Naive thymus-derived CD8-positive, alpha-beta T cell (primary cell): ENCODE measurements at places on chromosomes 3 and 15.

- no peak for DNase-seq
Observed at GRCh38 chr3:16363636-16364035, 98.6 kb downstream of the OXNAD1 start.

DNA sequence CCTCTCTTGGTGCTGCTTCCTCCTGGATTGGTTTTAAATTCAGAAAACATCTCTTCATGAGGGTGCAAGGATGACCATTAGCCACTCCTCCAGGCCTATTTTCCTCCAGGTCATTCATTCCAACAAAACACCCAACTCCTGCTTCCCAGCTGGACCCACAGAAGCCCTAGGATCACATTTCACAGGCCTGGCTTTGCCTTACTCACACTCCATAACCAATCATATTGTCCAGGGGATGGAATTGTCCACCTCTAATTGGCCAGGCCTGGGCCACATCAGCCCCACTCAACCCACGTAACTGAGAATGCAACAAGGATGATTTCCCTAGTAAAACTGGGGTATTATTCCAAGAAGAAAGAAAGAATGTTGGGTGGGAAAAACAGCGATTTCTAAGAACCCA lies 616.7 kb upstream of the SUCLG2 start:
- no peak for DNase-seq

DNA sequence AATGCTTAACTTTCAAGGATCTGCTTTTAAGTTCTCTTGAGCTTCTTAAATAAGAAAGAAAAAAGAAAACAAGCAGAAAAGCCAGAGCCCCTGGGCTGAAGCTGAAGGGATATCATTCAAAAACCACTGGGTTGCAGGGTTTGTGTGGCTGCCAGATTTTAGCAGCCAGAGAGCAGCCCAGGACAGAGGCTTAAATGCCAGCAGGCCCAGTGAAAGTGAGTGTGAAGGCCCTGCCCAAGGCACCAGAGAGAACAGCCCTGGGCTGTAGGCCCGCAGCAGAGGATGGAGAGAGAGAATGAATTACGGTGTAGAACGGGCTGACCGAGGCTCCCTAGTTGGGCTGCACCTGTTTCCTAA lies 106.3 kb upstream of the BOC start:
- DNase-seq, result no peak

DNA sequence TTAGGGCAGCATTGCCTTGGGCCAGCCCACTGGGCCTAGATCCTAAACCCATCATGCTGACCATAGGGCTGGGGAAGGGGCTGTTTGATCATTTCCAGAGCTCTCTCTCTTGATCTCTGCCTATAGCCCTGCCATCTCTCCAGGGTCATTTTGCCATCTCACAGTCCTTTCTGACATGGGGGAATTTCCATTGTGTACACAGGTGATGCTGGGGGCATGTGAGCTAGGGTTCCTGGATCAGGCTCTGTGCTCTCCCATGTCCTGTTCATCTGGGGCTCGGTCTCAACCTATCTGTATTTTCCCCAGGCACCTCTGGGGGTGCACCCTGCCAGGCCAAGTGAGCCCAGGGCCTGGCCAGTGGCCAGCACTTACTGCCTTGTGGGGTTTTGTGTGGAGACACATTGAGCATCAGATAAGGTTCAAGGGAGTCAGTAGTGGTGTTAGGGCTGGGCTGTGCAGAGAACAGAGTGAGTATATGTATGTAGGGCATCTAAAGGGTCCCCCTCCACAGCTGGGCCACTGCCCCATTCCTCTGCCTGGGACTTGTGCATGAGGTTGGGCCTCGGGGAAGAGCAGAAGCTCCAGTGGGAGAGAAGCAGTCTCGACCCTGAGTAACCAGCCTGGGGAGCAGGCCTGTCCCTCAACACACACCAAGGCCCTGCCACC lies 25.7 kb upstream of the APEH start:
- no peak for DNase-seq

DNA sequence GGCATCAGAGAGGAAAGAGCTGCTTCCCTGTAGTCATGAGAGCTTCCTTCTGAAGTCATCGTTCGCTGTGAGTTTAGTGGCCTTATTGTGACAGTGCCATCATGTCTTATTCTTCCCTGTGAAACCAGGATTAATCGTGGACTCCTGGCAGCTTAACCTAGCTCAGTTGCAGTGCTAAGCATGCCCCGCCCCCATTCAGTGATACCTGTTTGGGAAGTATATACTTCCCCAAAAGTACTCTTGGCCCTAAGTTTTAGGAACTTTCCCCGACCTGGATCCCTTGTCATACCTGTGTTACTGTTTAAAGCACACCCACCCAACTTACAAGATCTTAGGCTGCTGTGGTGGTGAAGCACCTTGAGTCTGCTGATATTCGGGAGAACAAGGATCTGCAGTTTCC lies 32.1 kb upstream of the TIMP4 start:
- no peak for DNase-seq

- no peak for DNase-seq
Observed at GRCh38 chr15:70438776-70439175, 324.6 kb downstream of the UACA start.

DNA sequence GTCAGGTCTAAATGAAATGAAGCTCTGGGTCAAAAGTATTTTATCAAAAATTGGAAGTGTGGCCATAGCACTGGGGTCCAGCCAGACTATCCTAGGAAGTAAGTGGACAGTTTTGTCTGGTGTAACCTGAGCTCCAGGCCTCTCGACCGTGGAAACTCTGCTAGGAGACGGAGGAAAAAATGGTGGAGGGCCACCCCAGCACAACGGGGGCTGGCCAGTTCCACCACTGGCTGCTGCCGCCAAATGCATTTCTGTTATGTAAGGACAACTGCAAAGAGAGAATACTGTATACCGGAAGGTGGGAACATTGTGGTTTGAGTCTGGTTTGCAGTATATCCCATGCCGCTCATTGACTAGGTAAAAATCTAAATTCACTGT lies 235.7 kb downstream of the GREM1 start:
- no peak for DNase-seq

DNA sequence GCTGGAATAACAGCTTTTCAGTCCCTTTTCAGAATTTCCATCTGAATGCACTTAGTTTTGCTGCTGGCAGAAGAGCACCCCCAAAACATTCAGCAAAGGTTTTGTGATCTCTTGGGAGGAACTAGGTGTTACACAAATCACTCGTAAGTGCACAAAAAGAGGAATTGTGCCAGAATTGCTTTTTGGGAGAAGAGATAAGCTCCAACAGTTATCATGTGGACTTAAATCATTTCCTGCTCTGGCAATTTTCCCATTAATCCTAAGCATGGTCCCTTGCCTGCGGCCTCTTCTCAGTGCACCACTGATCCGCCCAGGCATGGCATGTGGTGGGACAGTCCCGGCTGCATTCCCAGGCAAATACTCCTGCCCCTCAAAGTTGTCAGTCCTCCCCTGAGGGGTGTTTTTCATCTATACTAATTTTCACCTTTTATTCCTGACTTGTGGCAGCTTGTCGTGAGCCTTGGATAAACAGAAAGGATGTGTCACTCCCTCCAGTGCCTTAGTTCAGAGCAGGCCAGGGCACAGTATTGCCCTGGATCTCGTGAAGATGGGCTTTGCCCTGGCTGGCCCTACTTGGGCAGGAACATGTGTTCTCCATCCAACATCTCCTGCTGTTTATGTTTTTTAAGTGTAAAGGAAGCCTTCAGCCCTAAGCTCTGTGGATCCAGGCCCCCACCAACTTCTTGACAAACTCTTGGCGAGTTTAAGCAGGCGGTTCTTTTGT lies 44.6 kb upstream of the VILL start:
- DNase-seq, result no peak

DNA sequence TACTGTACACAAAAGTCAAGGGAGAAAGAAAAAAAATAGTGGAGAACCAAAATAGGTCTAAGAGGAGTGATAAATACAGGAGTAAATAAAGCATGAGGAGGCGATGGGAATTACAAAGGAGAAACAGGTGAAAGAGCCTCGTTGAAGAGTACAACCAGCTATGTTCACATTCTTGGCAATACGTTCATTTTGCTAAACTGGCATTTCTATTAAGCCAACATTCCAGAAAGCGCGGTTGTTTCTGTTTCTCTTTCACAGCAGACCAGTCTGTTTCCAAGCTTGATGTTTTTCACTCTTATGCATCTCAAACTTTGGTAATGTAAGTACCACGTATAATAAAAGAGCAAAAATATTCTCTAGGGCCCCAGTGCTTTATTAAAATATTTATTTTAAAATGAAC lies 74.5 kb downstream of the NSUN3 start:
- DNase-seq, result no peak

- DNase-seq, result no peak
Observed at GRCh38 chr3:175716446-175716845, 857.3 kb downstream of the NAALADL2 start.

- no peak for DNase-seq
Observed at GRCh38 chr3:147395899-147396711, 10.2 kb downstream of the ZIC4 start.

GRCh38 chr15:80015156-80015555 lies 44.2 kb upstream of the BCL2A1 start:
- no peak for DNase-seq

- no peak for DNase-seq
Observed at GRCh38 chr15:62512904-62513303, 347.8 kb upstream of the C2CD4B start.

DNA sequence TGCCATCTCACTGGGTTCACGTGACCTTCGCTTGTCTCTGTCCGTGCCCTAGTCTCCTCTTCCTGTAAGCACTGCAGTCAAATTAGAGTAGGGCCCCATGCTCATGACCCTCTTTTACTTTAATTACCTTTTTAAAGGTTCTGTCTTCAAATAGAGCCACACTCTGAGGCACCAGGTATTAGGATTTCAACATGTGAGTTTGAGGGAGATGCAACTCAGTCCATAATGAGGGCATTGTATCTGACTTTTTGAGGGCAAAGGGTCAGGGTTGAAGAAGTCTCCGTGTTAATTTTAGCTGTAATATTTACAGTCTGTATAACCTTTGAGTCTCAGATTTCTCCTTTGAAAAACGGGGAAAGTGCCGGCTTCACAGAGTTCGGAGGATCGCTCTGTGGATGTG lies 82.9 kb downstream of the CHRNA7 start:
- no peak for DNase-seq

- no peak for DNase-seq
Observed at GRCh38 chr3:97940034-97940433, 32.2 kb downstream of the RIOX2 start.

DNA sequence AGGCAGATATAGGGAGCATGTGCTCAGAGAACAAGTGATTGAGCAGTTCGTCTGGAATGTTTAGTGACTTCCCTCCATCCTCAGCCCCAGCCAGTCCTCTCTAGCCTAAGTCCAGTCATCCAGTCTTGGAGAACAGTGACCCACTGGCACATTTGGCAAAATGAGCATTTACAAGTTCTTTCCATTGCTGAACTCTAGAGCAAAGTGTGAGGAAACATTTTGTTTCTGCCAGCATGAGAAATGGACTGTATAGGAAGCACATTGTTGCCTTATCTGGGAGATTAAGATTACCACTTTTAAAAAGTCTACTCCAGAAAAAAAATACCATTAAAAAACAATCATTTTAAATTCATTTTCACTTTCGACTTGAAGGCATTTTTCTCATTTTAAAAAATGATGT lies 353.6 kb downstream of the SHQ1 start:
- no peak for DNase-seq

DNA sequence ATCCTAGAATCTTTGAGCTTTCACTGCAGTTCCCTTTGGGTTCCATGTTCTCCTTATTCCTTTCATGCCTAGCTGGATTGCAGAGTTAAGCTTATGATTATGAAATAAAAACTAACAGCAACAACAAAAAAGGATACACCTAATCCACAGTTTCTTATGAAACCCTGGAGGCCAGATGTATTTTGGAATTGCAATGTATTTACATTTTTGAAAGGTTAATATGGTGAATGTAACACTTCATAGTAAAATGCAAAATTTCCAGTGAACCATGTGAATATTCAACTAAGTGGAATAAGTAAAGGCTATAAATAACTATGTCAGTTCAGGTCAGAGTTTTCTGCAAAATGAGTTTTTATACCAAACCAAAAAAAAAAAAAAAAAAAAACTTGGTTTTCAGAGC lies 65.8 kb upstream of the FLNB start:
- no peak for DNase-seq

DNA sequence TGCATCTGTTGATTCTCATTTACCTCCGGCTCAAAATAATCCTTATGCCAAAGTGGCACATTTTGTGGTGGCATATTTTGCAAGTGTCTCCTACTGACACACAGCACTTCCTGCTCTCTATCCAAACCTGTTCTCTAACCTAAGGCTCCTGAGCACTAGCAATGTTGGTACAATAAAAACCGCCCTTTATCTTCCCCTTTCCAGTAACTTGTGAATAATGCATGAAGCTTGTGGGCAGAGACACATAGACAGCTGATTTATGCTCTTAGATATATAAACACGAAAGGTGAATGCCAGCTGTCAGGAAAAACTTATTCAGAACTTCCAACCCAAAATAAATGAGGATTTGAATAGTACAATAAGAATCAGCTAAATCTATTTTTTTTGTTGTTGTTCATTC lies 34.6 kb upstream of the ARPIN start:
- no peak for DNase-seq

GRCh38 chr3:172156586-172156955 lies 117.2 kb downstream of the FNDC3B start:
- no peak for DNase-seq

DNA sequence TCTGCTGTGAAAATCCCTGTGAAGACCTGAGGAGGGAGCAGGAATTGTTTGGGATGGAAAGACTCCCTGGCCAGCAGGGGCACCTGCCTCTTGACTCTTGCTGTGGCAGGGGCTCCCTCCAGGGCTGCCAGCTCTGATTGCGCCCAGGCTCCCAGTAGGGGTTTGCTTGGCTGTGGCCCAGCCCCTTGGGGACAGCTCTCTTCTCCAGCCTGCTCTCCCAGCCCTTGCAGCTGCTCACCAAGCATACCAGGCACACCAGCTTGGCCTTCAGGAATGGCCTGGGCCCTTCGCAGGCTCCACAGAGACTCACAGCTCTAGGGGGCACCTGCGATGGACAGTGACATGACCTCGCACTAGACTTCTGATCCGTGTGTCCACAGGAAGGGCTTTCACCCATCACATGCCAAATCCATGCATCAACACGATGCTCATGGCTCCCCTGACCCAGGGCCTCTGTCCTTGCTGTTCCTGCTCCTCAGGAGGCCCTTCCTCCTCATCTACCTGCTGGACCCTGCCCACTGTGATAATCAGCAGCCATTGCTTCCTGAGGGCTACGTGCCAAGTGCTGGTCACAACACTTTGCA lies 61.8 kb downstream of the SCN5A start:
- no peak for DNase-seq

DNA sequence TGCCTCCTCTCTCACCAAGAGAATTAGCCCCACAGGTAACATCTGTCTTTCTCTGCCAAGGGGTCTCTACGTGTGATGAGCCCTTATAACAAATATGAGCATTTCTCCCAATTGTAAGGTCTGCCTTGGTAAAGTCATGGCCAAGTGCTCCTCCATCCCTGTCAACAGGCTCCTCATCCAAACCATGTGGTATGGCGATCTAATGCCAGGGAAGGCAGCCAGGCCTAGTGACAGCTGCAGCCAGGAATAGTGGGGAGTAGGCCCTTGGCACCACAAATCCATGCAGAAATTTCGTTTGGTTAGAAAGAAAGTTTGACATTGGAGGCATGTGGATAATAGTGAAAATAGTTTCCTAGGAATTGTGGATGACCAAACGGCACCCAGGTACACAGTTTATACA lies 4.7 kb upstream of the LRTM1 start:
- no peak for DNase-seq
